Stimulated activated CD4-positive, alpha-beta T cell treated with anti-CD3 and anti-CD28 coated beads, Interleukin-12 subunit alpha, Interleukin-12 subunit beta, amount 100 ng/mL, for 48 hours (primary cell): ENCODE measurements at places on chromosomes 13 and 19.

DNA sequence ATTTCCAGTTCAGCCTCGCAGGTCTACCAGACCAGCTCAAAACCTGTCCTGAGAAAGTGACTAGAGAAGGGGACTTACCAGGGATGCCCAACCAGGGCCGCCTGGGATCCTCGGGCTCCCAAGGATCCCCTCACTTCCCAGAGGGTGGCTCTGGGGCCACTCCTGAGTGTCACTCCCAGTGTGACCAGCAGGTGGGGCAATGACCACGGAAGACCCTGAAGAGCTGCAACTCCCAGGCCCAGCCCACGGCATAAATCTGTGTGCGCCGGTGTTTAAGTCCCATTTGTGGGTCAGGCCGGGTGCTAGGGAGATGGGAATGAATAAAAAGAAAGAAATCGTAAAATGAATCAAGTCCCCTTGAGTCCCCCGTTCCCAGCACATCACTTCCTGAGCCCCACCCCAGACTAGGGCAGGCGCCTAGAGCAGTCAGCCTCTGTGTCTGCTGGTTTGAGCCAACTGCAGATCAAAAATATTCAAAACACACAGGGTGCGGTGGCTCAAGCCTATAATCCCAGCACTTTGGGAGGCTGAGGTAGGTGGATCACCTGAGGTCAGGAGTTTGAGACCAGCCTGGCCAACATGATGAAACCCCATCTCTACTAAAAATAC, 10.7 kb downstream of the PTGIR start:
- DNase-seq, result peak; percentile 73

DNA sequence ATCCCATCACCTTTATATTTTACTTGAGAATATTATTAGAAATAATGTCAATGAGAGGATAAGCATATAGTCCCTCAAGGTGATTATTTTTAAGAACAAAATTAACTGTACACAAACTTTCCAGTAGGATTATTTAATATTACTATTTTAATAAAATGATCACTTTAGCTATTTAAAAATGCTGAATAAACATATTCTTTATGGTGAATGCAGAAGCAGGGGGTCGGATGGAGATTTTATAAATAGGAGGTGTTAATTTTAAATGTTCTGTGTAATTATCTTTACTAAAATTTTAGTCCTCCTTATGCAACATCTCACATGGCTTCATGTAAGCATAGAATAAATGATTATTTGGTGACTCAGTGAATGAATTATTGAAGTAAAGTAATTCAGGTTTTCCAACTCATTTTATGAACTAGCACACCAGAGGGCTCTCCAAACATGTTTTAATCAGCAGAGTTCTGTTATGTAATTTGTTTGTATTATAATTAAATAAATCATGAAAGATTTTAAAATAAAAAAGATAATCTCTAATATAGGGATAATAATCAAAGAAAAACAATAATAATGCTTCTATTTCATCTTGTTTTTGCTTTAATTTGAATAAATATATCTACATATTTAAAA, 1635.2 kb downstream of the EFNB2 start:
- no peak for DNase-seq

DNA sequence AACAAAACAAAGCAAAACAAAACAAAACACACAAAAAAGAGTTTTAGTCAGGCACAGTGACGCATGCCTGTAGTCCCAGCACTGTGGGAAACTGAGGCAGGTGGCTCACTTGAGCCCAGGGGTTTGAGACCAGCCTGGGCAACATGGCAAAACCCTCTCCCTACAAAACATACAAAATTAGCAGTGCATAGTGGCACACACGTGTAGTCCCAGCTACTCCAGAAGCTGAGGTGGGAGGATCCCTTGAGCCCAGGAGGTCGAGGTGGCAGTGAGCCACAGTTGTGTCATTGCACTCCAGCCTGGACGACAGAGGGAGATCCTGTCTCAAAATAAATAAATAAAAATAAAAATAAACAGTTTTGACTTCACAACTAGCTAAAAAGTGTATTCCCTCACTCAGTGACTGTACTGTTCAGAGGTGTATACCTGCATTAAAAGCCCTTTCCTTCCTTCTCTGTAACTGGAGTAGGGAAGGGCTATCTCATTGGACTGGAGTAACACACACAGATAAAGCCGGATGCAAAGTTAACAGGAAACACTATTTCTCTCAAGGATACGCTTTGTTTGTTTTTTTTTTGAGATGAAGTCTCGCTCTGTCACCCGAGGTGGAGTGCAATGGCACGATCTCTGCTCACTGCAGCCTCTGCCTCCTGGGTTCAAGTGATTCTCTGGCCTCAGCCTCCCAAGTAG, 3.7 kb upstream of the BAX start:
- DNase-seq, result no peak

DNA sequence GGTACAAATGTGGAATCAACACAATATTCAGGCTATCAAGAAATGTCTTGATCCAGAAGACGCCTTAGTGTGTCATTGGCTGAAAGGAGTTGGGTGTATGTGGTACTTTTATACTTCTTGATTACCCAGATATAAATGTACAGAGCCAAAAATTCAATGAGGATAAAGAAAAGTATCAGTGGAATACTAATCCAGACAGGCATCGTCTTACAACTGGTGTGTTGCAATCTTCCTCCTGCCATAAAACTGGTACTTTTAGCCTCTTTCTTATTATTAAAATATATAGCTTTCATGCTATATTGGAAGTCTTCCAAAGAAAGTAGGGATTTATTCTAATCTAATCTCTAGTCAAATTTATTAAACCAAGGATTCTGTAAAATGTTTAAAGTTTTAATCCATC, 388.6 kb upstream of the MIR17HG start:
- DNase-seq, result no peak

DNA sequence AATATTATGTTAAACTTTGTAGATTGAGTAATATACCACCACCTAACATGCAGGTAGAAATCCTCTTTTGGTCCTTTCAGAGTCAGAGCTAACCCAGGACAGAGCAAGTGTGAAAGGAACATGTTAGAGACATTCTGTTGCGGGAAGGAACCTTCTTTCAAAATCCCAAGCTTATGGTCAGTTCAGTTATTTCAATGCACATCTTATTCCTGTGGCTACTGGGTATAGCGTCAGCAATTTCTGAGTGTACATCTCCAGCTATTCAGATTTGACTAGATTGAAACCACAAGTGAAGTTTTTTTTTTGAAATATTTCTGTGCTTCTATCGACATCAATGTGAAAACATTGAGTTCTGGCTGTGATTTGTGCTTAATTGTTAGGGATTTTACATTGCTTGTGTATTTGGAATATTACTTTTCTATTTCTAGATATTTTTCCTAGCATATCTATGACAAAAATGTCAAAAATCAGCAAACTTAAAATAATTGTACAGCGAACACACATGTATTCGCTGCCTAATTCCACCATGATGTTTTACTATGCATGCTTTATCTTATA, 165.3 kb downstream of the LMO7 start:
- no peak for DNase-seq

- DNase-seq, result no peak
Observed at GRCh38 chr13:39941911-39942551, 286.6 kb downstream of the COG6 start.

DNA sequence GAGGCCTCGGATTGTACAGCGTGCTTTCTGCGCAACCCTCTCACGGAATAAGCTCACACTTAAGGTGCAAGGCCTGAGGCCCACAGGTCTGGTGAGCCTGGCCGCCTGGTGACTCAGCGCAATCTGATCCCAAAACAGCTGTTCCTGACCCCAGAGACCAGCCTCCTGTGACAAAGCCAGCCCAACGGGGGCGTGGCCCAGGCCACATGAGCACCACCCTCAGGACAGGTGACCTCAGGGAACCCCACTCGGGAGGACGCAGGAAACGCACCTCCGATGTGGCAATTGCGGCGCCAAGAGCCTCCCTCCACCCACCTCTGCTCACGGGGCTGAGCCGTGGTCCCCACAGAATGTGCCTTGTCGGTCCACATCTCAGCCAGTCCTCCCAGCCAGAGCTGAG, 26.4 kb downstream of the GRTP1 start:
- DNase-seq, result no peak

DNA sequence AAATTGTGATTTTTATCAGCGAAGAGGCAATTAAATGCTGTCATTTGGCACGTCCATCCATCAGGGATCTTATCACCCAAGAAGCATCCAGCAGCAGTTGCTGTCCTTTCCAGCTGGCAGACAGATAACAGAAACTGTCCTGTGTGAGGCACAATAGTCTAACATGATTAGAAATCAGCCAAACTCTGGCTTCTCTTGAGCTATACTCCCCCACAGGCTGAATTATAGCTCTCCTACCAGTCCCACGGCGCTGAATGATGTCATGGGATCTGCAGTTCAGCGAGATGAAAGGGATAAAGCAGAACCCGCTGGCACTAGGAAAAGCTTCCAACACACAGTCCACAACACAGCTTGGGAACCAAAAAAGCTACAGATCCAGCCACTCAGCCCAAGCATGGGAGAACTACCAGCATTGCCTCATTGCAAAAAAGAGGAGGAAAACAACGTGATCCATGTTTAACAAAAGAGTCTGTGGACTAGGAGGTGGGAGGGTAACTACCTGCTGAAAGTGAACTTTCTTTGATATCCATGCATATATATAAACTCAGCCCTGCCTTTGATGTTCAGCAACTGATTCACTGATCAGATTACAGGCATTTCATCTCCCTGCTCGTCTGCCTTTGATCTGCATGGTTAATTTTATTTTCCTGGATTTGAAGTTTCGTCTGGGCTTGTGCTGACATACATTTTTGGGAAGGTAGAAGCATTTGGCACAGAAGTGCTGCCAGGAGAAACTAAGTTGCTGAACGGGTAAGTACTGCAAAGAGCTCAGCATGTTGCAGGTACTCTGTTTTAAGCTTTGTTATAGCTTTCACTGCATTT, at the start of gene TNFRSF19:
Gene TNFRSF19 (plus strand): TSS at position 314 of the 822 bp plus-strand sequence. CDS start 19,772 bp downstream, outside the sequence.
- no peak for DNase-seq

DNA sequence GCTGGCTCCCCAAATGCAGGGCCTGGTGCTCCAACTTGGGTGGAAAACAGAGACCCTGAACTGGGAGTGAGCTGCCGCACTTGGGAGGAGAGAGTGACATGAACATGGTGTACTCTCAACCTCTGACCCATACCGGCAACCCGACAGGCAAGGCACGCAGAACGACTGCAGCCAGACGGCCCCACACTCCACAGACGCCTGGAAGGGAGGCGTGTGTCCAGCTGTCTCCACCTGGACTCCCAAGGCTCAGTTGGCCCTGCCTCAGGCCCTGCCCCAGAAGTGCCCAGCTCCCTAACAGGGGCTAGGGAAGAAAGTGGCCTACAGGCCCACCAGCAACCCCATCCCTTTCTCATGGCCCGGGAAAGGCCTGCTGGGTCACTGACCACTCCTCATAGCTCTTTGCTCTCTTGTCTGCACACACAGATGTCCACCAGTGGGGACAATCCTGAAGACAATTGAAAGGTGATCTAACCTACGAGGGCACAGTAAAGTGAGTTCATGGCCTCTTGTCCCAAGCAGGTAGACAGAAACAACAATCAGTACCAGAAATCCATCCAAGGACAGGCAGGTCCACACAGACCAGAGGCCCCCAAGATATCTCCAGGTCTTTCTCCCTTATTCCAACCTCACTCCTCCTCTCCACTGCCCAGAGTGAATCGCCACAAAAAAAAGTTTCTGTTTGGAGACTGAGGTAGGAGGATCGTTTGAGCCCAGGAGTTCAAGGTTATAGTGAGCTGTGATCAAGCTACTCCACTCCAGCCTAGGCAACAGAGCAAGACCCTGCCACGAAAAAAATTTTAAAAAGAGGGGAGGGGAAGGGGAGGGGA, 28.2 kb downstream of the ELL start:
- no peak for DNase-seq

DNA sequence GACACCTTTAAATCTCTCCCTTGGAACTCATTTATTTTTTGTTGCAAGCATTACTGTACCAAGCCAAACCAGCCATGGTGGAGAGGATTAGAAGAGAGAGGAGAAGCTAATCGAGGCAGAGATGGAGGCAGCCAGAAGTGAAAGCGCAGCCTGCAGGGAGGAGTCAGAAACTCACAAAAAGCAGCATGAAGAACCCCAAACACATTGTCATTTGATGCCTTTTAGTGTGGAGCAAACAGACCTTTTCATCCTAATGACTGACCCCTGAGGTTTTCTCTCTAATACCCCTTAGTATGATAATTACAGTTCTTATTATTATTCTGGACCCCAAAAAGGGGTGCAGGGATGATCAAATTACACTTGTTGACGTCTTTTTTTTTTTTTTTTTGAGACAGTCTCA, 62.5 kb downstream of the TNFRSF19 start:
- no peak for DNase-seq

- DNase-seq, result no peak
Observed at GRCh38 chr13:63706751-63707150, 2291.1 kb upstream of the PCDH20 start.

GRCh38 chr13:70043685-70044084, 63.9 kb upstream of the ATXN8OS start:
- no peak for DNase-seq

DNA sequence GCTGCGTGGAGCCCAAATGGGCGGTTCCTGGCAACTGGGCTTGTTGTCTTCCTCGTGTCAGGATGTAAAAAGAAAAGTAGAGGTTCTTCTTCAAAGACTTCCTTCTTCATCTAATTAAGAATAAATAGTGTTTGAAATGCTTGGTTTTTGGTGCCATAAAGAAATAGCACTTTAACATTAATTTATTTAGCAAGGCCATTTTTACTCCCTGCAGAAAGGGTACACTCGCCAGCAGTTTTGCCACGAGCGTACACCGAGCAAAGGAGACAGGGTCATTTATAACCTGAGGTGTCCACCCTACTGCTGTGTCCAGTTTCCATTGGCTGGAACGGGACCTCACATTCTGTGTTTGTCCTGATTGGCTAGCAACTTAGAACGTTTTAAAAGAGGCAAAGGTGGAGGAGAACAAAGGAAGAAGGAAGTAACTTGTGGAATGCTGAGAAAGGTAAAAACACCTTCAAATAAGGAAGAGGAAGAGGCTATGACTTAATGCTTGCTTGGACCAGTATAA, 21.8 kb upstream of the OR10H1 start:
- peak; percentile 9 for DNase-seq

- no peak for DNase-seq
Observed at GRCh38 chr19:11978492-11979100, 13.8 kb downstream of the ZNF763 start.

DNA sequence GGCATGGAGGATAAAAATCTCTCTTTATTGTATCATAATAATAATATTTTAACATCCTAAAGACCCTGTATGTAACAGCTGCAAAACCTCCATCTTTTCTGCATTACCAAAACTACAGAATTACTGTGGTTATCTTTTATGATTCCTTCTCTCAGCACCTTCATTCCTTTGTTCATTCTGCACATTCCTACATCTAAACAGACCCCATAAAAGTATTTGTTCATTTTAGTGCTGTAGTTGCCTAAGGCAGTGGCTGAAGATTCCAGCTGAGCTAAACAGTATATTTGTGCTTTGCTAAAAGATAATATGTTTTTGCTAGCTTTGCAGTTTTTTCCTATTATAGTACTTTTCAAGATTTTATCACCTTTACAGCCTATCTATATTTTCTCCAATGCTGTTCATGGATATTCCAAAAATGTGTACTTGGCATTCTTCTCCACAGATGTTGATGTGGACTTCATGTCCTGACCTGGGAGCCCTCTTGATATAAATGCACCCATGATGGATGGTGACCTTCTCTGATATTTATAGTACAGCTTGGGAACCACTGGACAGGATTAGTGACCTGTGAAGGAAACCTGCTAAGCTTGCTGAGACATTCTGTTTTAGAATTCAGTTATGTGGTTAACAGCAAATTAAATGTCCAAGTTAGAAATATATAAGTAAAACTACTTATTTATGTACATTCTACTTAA, 2832.9 kb upstream of the PCDH20 start:
- DNase-seq, result no peak
